Activated CD8-positive, alpha-beta memory T cell treated with anti-CD3 and anti-CD28 coated beads for 1 hour (primary cell): ENCODE measurements at places on chromosomes 3 and 15.

- DNase-seq: no peak
Observed at GRCh38 chr15:41610048-41610447, 50.2 kb upstream of the MGA start.

- DNase-seq: no peak
Observed at GRCh38 chr3:14880447-14881106, 61.8 kb downstream of the FGD5 start.

GRCh38 chr3:64438812-64439211 lies 213.5 kb upstream of the PRICKLE2 start:
- DNase-seq: no peak

- DNase-seq: peak; percentile 60
Observed at GRCh38 chr3:186909078-186909853, 21.1 kb upstream of the ST6GAL1 start.

- no peak for DNase-seq
Observed at GRCh38 chr3:113174801-113175485, 36.4 kb upstream of the BOC start.

GRCh38 chr15:51524376-51524775 lies 98.2 kb downstream of the DMXL2 start:
- no peak for DNase-seq

- no peak for DNase-seq
Observed at GRCh38 chr15:57640930-57641682, 49.4 kb downstream of the MYZAP start.

- DNase-seq: no peak
Observed at GRCh38 chr3:83513677-83514076, 1445.1 kb upstream of the CADM2 start.

DNA sequence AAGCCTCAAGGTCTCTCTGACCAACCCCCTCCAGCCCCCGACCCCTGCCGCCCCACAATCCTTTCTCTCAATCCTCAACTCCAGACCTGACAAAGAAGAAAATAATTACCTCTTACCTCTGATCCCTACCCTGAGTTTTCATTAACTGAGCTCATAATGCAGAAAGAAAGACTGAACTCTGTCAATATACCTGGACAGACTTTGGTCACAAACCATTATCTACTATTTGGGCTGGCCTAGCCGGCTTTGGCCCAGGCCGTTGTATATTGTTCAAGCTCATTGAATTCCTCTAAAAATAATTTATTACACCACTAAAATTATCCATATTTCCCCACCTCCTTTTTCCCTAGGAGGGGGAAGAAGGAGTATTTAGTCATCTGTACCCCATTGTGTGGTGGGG lies 29.3 kb upstream of the SPTSSB start:
- DNase-seq: no peak

- no peak for DNase-seq
Observed at GRCh38 chr3:5264896-5265770, 77.6 kb downstream of the EDEM1 start.

- no peak for DNase-seq
Observed at GRCh38 chr3:33186524-33187367, 31.9 kb downstream of the SUSD5 start.

- DNase-seq: no peak
Observed at GRCh38 chr15:62799919-62800318, 242.6 kb upstream of the TPM1 start.

DNA sequence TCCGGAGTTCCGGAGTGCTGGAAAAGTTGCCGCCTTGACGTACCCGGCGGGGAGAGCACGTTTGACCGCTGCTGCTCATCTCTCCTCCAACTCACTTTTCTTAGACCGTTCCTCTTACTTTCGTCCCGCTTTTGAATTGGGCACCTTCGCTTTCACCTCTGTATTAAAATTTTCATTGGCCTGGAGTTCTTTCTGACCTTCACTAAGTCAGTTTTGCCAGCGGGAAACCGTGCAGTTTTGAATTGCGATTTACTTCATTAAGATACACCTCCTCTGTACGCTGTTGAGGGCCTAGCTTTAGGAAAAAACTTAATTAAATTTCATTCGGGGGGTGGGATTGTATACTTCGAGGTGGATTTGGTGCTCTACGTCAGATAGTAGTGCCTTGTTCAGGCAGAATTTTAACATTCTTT lies 1.3 kb downstream of the GMPS start:
- DNase-seq: no peak

DNA sequence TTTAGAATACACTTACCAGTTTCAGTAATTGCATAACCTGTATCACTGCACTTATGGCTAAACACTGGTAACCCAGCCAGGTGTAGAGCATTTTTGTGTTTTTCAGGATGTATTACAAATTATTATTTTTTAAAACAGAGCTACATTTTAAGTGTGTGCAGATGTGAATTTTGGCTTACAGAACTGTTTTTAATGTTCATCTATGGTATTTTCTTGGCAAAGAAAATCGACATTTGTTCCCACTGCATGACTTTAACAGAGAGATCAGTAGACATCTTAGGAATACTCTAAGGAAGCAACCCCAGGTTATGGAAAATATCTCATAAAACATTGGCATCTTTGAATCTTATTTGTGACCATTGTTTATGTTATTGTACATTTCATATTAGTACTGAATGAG lies 73.3 kb downstream of the ATP13A4 start:
- no peak for DNase-seq

- no peak for DNase-seq
Observed at GRCh38 chr3:146498002-146498736, 28.8 kb upstream of the PLSCR2 start.

DNA sequence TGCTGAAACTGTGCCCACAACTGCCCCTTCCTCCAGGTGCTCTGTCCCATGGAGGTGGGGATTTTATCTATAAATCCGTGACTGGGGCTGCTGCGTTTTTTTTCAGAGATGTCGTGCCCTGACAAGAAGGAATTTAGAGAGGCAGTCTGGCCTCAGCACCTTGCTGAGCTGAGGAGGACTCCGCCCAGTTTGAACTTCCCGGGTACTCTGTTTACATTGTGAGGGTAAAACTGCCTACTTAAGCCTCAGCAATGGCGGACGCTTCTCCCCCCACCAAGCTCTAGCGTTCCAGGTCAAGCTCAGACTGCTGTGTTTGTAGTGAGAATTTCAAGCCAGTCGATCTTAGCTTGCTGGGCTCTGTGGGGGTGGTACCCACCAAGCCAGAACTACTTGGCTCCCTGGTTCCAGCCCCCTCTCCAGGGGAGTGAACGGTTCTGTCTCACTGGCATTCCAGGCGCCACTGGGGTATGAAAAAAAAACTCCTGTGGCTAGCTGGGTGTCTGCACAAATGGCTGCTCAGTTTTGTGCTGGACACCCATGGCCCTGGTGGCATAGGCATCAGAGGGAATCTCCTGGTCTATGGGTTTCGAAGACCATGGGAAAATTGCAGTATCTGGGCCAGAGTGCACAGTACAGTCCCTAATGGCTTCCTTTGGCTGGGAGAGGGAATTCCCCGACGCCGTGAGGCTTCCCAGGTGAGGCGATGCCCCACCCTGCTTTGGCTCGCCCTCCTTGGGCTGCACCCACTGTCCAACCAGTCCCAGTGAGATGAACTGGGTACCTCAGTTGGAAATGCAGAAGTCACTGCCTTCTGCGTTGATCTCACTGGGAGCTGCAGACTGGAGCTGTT lies 68.5 kb upstream of the SGO1 start:
- DNase-seq: no peak

DNA sequence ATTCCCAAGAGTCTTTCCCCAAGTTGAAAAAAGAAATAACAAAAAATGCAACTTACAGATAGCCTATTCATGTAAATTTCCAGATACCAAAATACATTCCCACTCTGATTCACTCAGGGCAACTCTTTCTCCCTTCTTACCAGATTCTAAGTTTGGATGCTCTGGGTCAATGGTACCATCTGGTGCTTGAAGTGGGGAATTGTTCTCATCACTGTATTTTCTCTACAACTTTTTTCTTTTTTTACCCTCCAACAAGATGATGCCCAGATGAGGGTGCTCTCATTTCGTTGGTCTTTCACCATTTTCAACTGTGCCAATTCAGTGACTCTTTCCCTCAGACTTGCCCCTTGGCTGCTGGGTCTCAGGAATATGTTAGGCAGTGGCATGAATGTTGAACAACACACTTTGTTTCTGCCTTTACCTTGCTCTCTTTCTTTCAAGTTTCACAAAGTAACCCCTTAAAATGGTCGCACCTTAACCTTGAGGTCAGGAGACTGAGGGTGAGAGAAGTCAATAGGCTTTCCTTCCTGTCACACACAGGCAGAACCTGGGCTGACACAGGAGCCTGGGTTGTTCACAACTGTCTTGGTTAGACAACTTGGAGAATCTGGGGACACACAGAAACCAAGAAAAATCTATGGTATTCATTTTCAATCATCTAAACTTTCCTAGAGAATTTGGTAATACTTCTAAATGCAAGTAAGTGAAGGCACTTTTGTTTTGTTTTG lies 330.7 kb upstream of the SLCO3A1 start:
- DNase-seq: no peak

- no peak for DNase-seq
Observed at GRCh38 chr3:33458446-33458845, 18.2 kb upstream of the UBP1 start.

DNA sequence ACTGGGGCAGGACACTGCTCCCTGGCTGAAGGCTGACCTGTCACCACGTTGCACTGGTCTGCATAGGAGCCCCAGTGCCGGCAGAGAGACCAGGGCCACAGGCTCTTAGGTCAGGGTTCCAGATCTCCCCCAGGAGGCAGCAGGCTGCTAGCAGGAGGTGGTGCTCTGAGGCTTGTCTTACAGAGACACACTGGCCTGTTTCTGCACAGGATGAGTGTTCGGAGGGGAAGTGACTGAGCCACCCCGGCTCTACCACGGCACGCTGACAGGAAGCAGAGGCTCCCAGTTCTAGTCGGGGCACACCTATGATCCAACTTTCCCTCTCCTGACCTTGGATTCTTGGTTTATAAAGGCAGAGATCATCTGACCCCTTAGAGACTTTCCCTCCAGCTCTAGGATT lies 8.6 kb downstream of the FBXL22 start:
- DNase-seq: no peak

GRCh38 chr15:57133127-57133968 lies 214.9 kb downstream of the TCF12 start:
- DNase-seq: no peak

DNA sequence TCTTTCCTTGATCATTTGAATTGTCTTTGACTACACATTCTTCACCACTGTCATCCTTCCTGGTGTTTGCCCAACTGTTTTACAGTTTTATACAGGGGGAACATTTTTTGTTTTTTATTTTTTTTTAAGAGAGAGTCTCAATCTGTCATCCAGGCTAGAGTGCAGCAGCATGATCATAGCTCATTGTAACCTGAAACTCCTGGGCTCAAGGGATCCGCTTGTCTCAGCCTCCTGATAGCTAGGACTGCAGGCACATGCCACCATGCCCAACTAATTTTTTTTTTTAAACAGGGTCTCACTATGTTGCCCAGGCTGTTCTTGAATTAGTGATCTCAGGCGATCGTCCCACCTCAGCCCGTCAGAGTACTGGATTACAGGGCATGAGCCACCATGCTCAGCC lies 222.6 kb downstream of the BBX start:
- no peak for DNase-seq

- DNase-seq: peak; percentile 60
Observed at GRCh38 chr15:41811432-41812195, 16.3 kb upstream of the JMJD7 start.

DNA sequence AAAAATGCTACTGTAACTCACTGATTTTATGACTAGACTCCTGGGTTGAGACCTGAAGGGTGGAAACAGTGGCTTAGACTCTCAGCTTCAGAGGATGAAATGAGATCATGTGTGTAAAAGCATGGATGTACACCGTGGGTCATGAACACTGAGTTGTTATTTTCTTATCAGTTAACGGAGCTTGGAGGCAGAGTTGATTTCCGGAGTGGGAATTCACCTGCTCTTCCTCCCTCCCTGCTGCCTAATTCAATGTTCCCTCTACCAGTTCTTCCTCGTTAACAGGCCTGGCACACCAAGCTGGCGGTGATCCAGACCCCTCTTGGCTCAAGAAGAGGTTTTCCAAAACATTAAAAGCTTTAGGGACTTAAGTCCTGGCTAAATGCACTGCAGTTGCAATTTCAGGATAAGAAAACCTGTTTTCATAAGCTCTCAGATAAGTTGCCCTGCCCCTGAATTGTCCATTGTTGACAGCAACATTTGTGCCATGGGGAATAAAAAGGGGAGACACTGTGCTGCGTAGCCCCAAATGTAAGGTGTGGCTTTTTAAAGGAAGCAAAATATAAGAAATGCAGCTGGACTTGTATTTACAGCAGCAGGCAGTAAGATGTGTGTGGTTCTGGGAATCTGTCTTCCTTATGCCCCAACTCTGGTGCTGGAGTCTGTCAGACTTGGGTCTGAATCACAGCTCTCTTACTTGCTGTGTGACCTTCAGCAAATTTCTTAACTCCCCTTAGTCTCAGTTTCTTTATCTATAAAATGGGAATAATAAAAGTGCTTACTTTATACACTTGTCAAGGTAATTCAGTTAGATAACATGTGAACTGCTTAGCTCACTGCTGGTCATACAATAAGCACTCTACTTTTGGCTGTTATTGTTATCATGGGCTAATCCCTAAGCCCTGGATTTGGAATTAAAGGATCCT lies 9.9 kb downstream of the PDIA5 start:
- DNase-seq: no peak

- DNase-seq: no peak
Observed at GRCh38 chr15:99954361-99955180, 221.3 kb upstream of the LYSMD4 start.

DNA sequence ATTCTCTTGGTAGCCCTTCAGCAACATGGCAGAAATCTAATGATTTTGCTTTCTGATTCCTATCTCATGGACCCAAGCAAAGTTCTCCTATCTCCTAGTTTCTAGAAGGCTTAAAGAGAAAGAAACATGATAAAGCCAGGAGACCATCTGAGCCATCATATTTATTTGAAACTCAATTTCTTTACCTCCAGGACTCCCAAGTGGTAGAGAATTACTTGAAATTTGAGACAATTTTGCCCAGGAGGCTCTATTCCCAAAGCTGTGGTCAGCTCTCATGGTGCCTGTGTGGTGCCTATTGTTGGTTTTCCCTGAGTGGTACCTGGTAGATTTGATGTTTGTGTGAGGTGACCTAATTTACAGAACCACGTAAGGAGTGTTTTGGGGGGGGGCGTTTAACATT lies 38.8 kb downstream of the CHP1 start:
- DNase-seq: no peak

DNA sequence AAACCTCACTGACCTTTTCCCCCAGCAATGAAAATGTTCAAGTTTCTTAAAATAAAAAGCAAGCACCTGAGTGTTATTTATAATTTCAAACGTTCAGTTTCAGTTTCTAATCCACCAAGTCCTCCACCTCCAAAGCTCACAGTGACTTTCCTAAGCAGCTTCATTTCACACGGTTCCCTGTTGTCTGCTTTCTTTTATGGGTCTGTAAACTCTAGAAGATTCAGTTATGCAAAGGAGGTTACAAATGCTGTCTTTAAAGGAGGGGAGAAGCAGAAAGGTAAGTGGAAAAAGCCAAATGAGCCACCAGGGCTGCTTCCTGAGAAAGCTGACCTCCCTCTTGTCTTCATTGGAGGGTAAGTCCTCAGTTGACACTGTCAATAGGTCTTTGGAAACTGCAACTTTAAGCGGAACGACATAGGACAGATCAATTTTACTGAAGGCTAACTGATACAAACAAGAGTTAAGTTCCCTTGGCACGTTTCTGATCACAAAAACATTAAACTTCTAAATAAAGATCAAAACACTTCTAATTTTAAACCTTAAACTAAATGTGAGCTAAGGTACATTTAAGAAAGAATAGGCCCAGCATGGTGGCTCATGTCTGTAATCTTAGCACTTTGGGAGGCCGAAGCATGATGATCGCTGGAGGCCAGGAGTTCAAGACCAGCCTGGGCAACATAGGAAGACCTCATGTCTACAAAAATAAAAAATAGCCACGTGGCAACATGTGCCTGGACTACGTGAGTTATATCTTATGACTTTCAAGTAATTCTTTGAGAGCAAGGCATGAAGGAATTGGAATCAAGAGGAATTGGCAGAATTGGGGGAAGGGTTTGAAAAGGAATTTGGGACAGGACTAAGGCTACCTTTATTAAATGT lies 151.9 kb upstream of the UBE2E1 start:
- no peak for DNase-seq
